ENCODE measurements at places on chromosomes 3 and 15.

DNA sequence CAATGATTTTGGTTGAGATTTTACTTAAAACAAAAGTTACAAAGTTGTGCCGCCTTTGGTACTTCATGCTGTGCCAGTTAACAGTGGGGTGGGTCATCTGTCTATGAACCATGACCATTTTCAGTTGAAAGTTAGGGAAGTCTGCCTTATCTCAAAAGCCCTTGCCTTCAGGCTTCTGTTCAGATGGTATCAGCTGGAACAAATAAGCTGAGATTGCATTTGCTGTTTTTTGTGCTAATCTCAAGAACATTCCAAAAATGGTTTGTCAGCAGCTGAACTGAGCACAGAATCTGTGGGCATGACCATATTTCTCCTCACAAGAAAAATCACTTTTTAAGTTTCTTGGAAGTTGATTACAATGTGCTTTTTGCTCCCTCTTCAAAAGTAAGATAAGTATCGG is 142.3 kb downstream of the IL5RA start:
- DNase-seq, result no peak

GRCh38 chr15:58309963-58310928 is 121.5 kb upstream of the LIPC start:
- DNase-seq, result no peak

- no peak for DNase-seq
Measured at GRCh38 chr3:58353722-58354553, 21.2 kb downstream of the PXK start.

DNA sequence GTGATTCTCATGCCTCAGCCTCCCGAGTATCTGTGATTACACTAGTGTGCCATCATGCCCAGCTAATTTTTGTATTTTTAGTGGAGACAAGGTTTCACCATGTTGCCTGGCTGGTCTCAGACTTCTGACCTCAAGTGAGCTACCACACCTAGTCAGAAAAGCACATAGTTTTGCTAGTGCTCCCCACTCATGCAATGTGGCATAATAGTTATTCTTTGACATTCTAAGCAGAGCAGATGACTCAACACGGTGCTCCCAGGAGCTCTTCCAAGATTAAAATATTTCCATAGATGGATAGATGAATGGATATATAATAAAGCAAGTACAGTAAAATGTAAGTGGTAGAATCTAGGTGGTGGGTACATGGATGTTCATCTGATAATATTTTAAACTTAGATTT is 53.1 kb upstream of the GK5 start:
- no peak for DNase-seq

- DNase-seq, result no peak
Measured at GRCh38 chr3:120102674-120103073, 8.4 kb upstream of the GSK3B start.

DNA sequence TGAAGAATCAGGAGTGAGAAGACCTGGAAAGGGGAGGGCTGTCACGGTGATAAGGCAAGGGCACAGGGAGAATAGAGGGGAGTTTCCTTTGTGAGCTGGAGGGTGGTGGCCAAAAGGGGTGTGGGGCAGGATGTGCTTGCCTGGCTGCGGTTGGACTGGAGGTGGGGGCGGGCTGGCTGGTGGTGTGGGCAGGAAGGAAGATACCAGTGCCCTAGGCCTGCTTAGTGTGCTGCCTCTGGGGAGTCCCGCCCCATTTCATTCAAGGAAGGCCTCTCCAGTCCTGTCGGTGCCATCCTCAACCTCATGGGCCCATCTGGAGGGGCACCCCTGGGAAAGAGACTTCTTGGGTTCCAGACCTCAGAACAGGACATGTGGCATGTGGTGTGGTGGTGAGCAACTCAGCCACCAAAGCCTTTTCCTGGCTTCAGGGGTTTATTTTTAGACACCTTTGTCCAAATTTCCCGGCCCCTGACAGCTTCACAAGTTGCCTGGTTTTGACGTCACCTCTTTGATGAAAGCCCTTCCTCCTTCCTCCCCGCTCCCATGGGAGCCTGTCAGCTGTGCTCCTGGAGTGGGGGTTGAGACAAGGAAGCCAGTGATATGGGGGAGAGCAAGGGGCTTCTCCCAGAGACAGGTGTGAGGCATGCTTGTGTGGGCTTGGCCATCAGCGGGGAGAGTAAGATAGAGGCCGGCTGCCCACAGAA is 15.6 kb downstream of the TEX264 start:
- DNase-seq, result no peak

DNA sequence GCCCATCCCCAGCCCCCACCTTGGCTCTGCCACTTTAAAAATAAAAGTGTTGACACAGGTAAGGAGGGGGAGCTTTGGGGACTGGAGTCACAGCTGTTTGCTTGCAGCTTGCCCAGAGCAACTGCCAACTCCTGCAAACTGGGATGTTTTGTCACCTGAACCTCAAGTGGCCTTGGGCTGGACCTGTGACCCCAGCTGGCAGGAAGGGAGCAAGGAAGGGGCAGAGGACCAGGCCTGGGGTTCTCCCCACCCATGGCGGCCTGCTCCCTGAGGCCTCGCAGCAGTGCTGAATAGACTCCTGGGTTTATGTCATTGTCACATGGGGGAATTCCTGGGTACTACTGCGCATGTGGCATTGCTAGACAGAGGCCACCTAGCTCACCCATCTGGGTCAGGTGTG is 246.9 kb upstream of the TLE3 start:
- DNase-seq, result no peak

GRCh38 chr15:45637141-45637540 is 2.3 kb downstream of the SQOR start:
- no peak for DNase-seq

DNA sequence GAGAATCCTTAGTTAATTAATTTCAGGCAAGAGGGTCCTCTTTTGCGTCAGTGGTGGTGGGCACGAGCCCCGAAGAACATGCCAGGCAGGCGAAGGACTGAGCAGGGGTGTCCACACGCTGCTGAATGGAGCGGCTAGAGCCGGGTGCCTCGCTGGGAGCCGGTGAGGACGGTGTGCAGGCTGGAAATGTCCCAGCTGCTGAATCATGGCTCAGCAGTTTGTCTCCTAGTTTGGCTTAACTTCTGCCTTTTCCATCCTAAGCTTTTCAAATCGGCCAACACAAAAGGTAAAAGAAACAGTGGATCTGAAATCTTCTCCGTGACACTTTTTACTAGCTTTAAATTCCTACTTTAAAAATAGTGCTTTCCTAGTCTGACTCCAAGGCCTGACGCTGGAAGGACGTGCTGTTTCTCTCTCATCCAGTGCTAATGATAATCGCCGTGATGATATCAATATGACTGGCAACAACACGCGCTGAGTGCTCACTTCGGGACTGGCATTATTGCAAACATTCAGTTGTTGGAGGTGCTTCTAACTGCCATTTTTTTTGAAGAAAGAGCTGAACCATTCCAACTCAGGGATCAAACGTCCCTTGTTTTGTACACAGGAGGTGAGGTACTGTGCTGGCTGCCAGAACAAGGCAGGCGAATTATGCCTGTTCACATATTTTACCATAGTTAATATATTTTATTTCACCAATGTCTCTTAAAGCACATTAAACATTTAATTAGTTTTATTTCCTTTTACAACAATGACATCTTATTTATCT is 19.8 kb downstream of the PCSK6 start:
- DNase-seq, result no peak

GRCh38 chr15:92167451-92167850 is 226.2 kb upstream of the ST8SIA2 start:
- DNase-seq, result no peak

DNA sequence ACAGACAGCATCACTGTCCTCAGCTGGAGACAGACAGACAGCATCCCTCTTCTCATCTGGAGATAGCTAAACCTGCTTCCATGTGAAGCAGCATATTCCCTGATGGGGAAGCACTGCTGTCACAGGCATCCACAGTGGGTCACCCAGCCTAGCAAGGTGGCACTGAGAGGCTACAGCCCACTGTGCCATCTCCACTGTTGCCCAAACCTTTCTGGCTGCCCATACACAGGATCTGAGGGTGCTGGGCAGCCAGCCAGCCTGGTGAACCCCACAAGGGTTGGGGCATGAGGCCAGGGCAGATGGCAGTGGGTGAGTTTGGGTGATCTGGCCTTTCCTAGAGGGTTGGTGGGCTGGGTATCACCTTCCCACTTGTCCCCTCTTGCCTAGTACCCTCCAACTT is 11.7 kb downstream of the CHST13 start:
- DNase-seq, result no peak

- no peak for DNase-seq
Measured at GRCh38 chr15:38525489-38525888, 39.1 kb downstream of the RASGRP1 start.

DNA sequence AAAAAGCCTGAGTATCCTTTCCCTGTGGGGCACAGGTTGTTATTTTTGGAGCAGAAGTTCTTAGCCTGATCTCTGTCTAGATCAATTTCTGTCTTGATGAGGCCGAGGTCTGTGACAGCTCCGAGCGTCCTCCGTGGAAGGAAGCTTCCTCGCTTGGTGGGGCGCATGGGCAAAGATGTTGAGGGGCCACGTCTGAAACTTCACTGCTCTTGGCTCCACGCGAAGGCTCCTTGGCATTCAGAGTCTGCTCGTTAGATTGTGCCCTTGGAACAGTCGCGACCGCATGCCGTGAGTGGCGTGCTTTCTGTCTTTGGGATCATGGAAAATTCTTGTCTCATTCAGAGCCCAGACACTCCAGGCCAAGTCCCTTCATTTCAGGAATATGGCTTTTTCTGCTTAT is 13.7 kb downstream of the GRK7 start:
- DNase-seq, result no peak

GRCh38 chr3:124802061-124802698 is 71.9 kb downstream of the UMPS start:
- DNase-seq, result no peak

DNA sequence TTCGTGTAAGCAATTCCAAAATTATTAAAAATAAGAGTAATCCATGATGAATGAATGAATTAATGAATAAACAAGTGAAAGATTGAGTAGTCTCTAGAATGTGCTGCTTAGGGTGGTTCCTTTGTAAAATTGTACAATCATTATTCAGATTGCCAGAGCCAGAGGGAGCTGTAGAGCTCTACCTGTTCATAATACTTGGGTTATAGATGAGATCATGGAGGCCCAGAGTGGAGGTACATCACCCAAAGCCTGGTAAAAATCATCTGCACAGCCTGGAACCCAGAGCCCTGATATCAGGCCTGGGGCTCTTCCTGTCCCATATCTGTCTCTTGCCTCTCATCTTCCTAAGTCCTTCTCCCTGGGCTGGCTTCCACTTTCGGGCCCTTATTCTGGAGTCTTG is 297.2 kb downstream of the RPLP1 start:
- DNase-seq, result peak; percentile 16

- no peak for DNase-seq
Measured at GRCh38 chr15:74788683-74789151, 6.8 kb downstream of the CSK start.

Measured in endothelial cell of umbilical vein (primary cell).